ENCODE measurements at places on chromosomes 6 and 20.

DNA sequence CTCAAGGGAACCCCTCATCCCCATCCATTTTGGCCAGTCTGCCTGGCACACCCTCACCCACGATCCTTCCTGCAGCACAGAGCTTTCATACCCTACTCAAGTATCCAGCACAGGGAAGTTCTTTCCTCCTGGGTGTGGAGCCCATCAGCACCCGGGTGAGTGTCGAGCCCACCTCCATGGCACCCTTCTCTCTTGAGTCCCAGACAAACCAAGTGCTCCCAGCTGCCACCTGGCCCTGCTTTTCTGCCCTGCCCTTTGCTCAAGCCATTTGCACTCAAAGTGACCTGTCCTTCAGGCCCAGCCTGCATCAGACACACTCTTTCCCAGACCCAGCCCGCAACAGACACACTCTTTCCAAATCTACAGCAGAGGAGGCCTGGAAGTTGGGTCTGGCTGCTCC lies 257.2 kb downstream of the DLL1 start:
- DNase-seq = no peak

DNA sequence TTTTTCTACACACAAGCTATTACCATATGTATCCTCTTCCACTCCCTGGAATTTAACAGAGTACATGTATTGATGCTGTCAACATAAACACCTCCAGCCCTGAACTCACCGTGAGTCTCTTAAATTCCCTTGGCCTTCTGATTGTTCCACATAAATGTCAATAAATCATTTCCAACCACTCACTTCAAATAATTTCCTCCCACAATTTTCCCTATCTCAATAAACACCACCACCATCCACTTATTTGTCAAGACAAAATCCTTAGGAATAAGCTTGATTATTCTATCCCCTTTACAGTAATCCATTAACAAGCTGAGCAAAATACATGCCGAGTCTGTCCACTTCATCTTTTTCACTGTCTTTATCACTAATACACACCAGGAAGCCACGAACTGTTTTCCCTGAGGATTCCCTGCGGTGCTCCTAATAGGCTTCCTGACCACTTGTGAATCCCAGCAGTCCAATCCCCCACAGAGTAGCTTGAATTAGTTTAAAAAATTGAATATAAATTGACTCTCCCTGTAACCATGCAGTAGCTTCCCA lies 19.2 kb downstream of the HLA-DRB1 start:
- no peak for DNase-seq

GRCh38 chr6:149150801-149151398 lies 166.6 kb upstream of the TAB2 start:
- peak; percentile 37 for DNase-seq

- no peak for DNase-seq
Measured at GRCh38 chr6:677919-678318, 15.0 kb downstream of the EXOC2 start.

- DNase-seq = no peak
Measured at GRCh38 chr20:23082846-23083552, 3.1 kb downstream of the CD93 start.

DNA sequence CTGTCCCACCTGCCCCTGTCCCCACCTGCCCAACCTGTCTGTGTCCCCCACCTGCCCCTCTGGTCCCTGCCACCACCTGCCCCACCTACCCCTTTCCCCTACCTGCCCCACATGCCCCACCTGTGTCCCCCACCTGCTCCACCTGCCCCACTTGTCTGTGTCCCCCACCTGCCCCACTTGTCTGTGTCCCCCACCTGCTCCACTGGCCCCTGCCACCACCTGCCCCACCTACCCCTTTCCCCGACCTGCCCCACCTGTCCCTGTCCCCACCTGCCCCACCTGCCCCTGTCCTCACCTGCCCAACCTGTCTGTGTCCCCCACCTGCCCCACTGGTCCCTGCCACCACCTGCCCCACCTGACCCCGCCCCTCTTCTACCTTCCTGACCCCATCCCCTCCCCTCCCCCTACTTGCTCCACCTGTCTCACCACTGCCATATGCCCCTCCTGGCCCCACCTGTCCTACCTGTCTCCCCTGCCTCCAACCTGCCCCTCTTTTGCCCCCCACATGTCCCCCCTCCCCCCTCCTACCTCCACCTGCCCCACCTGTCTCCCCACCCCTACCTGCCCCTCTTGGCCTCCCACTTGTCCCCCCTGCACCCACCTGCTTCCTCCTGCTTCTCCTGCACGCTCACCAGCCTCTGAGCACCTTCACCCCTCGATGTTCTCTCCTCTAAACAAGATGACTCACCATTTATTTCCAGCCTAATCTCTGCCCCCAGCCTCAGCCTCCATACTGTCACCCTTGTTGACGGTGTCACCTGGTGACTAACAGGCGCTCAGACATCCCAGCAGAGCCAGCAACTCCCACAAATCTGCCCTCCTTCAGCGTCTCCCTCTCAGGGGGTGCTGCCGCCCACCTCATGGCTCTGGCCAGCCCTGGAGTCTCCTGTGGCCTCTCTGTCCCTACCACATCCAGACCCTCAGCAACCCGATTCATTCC lies 5.6 kb upstream of the MYT1 start:
- DNase-seq = no peak

DNA sequence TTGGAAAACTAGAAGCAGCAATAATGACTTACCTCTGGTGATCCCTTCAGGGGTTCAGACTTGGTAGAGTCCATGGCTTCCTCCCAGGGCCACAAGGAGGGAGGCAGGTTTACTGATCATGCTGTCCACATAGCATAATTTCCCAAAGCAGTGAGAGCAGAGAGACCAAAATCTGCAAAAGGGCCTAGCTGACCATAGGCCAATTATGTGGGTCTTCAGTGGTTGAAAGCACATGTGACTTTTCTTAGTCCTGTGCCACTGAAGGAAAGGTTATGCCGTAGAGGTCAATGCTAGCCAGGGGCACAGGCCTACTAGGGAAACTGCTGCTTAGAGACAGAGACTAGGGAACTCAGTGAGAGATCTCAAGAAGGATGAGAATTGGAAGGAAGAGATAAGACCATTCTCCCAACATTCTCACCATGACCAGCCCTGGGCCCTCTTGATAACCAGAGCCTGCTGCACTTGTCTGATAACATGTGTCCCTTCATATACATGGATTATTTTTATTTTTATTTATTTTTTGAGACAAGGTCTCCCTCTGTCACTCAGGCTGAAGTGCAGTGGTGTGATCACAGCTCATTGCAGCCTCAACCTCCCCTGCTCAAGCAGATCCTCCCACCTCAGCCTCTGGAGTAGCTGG lies 2.0 kb upstream of the GTPBP2 start:
- DNase-seq = no peak

DNA sequence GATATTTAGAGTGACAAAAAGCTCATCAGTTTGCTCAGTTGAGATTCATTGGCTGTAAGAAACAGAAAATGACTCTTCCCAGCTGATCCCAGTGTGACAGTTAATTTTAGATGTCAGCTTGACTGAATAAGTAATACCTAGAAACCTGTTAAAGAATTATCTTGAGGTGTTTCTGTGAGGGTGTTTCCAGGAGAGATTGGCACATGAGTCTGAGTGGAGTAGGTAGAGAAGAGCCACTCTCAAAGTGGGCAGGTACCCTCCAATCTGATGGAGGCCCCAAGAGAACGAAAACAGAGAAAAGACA lies 200.8 kb upstream of the BTBD3 start:
- no peak for DNase-seq

DNA sequence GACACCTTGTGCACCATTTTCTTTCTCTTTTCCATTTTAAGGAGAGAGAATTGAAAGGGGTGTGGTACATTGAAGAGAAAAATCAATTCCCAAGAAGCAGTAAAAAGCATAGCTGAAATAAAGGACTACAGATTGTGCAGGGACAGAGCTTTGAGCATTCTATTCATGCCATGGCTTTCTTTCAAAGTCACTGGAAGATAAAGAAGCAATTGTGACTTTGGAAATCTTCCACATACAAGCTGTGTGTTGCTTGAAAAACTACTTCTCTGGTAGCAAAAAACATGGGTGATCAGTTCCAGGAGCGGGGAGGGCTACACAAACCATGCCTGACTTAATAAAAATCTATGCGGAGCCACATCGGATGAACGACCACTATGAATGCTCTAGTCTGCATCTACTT lies 230.2 kb upstream of the THEMIS start:
- no peak for DNase-seq

DNA sequence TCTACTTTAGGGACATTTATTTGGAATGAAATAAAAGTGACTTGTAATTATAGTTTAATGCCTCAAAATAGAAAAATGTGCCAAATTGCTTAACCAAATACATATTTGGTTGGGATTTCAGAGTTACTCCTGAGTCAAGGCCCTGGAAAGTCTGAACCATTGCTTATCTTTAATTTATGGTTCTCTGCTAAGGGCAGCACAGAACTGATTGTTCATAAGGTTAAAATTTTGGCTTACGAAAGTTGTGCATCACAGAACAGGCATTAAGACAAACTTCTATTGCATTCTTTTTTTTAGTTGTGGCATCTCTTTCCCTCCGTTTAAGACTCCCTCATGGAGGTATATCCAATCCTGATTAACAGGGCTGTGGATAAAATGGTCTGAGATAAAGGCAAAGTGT lies 92.2 kb upstream of the TENT5A start:
- no peak for DNase-seq

- DNase-seq = no peak
Measured at GRCh38 chr6:39929733-39930461, 4.4 kb downstream of the MOCS1 start.

- DNase-seq = no peak
Measured at GRCh38 chr6:87243812-87244211, 78.6 kb upstream of the SMIM8 start.

DNA sequence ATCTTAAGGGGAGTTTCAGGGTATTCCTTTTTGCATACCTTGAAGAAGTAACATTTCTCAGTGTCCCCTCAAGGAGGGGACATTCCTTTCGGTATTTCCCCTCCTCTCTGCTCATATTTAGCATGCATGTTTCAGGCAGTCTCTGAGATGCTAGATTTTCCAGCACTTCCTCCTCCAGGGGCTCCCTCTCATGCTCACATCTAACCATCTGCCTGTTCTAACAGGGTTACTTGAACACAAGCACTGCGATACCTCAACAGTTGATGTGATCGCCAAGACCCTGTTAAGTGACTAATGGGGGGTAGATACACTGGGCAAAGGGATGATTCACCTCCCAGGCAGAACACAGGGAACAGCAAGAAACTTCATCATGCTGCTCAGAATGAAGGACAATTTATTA lies 12.9 kb upstream of the MCM3 start:
- DNase-seq = no peak

DNA sequence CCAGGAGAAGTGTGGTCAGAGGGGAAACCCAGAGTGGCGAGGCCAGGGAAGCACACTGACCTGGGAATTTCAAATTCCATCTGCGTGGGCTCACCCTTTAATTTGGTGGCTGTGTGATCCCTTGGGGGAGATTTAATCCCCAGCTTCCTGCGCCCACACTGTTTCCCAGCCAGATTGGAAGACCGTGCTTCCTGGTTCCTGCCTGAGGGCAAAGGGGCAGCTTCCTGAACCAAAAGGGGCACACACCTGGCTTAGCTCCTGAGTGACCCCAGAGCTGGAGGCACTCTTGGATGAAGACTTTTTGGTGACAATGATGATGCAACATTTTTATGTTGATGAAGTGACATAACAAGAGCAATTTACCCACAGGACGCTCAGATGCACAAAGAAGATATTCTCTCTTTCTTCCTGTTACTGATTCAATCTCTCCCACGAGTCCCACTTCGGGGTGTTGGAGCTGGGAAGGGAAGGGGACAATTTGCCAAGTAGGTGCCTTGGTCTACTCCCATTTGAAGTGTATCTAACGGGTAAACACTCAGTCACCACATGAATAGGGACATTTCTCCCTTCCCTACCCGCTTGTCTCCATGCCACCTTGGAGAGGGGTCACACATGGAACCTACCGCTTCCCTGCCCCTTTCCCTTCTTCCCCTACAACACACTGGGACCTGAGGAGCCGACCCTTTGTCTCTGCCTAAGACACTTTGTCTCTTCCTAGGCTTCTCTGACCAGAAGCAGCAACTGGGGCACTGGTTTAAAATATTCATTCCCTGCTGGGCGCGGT lies 28.6 kb upstream of the CDKN1A start:
- DNase-seq = no peak

DNA sequence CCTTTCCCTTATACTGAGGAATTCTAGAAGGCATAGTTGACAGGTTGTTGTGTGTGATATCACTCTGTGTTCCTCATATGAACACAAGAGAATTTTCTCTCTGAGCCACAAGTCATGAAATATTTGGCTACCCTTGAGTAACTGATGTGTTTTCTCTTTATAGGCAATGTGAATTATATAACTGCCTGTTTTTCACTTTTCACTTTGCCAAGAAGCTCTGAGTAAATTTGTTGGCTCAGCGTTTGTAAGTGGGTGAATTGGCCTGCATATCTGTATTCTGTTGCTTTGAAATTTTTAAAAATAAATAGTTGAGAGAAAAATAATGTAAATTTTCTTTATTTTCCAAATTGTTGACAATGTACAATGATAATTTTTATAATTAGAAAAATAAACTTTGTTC lies 5.2 kb upstream of the BTBD9 start:
- no peak for DNase-seq

- peak; percentile 73 for DNase-seq
Measured at GRCh38 chr20:2172305-2173175, 70.9 kb downstream of the STK35 start.

DNA sequence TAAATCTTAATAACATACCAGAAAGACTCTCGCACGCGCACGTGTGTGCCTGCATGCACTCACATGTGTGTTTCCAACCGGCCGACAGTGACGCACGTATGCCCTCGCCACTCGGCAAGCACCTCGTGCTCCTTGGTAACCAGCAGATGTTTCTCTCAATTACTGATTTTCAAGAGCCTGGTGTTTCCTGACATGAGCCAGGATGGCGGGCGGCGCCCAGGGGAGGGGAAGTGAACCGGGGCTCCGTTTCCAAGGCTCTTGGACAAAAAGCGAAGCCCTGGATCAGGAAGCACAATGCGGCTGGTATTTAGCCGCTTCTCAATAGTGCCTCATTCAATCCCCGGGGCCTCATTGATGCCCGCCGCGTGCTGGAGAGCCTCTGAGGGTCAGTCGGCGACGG lies 37.7 kb downstream of the PMEPA1 start:
- no peak for DNase-seq

GRCh38 chr6:18245642-18246041 lies 18.7 kb downstream of the DEK start:
- peak; percentile 56 for DNase-seq
